NCI-H1092 treated with DMSO at 0.1 percent for 48 hours (cell line): ENCODE measurements at places on chromosomes 16 and 17.

GRCh38 chr17:31544186-31544585, 152.7 kb downstream of the RAB11FIP4 start:
- DNase-seq, result no peak

GRCh38 chr16:50227665-50228064, 38.7 kb upstream of the ADCY7 start:
- no peak for DNase-seq

- no peak for DNase-seq
These were observed 127.2 kb downstream of the HS3ST3B1 start for GRCh38 chr17:14427900-14428647.

- no peak for DNase-seq
These were observed 293.8 kb upstream of the AXIN2 start for GRCh38 chr17:65855245-65855644.

- DNase-seq, result no peak
These were observed 134.7 kb downstream of the SOX9 start for GRCh38 chr17:72255481-72255880.

- DNase-seq, result no peak
These were observed 15.5 kb downstream of the ADGRG1 start for GRCh38 chr16:57643910-57644309.

DNA sequence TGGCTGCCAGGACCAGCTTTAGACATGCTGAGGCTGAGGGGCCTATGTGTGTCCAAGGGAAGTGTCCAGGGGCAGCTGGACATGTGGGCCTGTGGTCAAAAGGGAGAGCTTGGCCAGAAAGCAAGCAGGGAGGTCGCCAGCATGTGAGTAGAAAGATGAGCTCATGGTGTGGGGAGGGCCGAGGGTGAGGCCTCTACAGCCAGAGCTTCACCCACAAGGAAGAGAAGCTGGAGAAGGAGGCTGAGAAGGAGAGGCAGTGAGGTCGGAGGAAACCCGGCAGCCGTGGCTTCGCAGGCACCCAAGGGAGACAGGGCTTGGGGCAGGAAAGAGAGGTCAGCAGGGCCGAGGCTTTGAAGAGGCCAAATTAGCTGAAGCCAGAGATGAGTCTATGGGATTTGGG, 4.0 kb upstream of the HSD11B2 start:
- no peak for DNase-seq

GRCh38 chr16:51685498-51685897, 534.4 kb upstream of the SALL1 start:
- DNase-seq, result no peak

- DNase-seq, result no peak
These were observed 55.4 kb upstream of the DOC2B start for GRCh38 chr17:236641-237405.

- no peak for DNase-seq
These were observed 12.9 kb downstream of the G6PC1 start for GRCh38 chr17:42913522-42913921.
